ENCODE measurements at places on chromosomes 2 and 18.

- peak; percentile 69 for DNase-seq
Observed at GRCh38 chr2:177242121-177242987, 22.2 kb downstream of the NFE2L2 start.

DNA sequence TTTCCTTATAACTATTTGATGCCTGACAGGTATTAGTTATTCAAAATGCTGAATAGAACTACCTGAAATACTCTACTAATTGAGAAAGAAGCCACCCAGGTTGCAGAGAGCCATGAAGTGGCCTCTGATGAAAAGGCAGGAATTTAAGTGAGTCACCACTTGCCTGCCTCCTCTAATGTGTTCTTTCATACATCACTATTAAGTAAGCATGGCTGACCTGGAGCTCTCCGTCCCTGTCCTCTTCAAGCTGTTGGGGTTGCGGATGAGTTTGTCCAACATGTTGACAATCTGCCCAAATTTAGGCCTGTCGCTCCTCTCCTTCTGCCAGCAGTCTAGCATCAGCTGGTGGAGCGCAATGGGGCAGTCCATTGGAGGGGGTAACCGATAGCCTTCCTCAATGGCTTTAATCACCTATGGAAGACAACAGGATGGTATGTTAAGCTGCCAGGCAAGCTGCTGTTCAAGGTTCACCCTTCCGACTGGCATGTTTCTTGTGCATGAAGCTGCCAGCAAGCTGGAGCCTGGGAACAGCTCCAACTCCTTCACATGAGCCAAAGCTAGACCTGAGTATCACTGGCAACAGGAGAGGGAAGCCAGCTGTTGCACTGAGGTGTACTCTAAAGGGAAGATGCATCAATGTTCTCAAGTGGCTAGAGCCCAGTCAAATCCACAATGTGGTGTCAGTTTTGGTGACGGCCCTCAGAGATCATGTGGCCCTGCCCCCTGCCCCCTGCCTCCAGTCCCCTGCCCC is 142.2 kb downstream of the EPHA4 start:
- peak; percentile 84 for DNase-seq

DNA sequence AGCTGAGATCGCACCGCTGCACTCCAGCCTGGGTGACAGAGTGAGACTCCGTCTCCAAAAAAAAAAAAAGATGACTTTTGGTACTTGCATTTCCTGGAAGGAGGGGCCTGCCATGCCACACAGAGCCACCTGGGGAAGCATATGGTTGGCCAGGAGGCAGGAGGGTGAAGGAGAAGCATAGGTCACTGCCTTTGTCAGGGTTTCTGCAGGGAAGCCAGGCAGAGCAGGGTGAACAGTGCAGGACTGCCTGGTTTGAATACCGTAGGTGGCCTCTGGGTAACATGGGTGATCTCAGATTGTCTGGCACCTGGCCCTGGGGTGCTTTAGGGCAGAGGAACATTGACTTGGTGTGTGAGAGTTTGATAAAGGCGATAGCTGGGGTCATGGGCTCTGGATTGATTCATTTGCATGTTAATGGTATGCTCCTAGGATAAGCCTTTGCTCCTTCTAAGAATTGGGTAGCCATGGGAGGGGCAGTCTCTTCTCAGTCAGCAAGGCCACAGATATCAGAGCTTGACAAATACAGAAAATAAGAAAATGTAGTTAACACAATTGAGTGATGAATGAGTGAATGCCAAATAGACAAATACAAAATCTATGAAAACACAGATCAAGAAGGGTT is 124.0 kb upstream of the SEC11C start:
- no peak for DNase-seq

DNA sequence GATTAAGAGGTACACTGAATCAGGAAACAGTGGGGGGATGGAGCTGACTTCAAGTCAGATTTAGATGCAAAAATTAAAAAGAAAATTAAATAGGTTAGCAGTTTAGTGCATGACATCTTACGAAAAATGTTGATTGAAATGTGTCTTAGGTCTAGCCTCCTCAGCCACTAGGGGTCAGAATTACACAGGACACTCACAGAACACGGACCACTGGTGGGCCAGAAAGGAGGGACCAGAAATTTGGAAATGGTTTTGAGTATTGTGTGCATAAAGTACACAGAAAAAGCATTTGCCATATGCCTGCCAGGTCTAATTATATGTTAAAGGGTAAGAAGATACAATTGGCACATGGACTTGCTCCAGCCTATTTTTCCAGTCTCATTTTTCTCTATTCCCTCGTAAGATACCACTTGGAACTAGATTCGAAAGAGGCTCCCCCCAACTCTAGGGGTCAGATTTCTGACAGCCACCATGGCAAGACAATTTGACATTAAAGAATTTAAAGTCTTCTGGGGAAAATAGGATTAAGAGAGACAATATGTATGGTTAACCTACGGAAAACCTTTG is 550.2 kb upstream of the SETBP1 start:
- DNase-seq = peak; percentile 22

- DNase-seq = no peak
Observed at GRCh38 chr2:235659767-235660322, 166.0 kb downstream of the AGAP1 start.

GRCh38 chr2:207448006-207448405 is 81.8 kb upstream of the CREB1 start:
- DNase-seq = no peak

DNA sequence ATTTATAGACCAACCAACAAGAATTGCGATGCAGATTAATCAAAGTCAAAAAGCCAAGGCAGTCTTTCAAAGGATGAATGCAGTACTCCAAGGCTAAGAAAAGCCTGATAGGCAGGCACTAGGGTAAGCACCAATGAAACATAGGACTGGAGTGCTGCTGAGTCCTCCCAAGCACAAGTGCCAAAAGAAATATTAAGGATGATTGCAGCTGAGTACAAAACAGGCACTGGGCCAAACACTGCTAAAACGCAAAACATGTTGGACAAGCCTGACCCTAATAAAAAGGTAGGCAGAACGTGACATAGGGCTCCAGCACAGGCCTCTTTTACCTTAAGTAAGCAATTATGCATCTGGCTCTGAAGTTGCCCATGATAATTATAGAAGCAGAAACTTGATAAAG is 160.1 kb upstream of the LRP1B start:
- no peak for DNase-seq

DNA sequence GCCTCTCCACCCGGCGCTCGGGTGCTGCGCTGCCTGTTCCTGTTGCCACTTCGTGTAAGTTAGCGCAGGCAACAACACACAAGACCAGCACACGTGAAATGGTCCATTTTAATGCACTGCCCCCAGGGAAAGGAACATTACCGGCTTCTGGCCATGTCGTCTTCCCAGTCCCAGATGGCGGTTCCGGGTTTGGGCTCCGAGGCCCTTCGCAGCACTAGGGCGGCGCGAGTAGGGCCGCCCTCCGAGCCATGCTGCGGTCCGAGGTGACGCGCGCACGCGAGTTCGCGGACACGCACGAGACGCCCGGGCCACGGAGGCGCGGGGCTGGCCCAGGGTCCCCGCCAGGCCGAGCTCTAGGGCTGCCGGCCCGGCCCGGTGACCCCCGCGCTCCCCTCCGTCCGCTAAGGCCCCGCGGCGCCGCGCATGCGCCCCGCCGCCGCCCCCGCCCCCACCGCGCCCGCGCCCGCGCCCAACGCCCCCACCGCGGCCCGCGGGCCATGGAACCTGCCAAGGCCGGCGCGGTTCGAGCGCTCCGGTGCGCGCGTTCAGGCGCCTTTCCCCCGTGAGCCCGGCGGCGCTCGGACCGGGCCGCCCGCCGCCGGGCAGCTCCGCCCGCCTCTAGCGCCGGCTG is 367 bp upstream of the ZNF236 start:
- DNase-seq = no peak

DNA sequence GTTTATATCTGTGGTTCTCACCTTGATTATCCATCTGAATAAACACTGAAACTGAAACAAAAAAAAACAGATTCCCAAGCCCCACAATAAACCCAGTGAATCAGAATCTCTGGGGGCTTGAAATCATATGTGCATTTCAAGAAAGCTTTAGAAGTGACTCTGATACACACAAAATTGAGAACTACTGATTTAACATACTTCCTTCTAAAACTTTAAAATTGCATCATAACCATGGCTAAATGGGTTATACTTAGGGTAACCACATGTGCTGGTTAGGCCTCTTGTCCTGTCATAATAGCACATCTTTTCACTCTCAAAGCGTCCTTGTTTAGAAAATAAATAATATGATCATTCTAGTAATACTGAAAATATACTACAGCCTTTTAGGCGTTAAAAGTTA is 100.9 kb downstream of the ATAD2B start:
- no peak for DNase-seq

DNA sequence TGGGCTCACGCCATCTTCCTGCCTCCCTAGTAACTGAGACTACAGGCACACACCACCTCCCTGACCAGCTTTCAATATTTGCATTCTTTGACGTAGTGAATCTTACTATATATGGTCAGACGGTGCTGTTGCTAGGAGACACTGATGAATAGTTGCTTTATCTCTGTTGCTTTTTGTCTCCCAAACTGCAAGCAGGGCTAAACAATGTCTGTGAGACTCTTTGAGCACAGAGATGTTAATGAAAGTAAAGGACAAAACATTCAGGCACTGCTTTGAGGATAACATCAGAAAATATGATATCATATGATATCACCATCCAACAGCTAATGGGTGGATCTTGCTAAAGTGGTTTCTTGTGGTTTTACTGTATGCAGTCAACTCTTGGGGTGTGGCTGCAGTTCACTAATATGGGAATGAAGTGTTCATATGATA is 43.0 kb downstream of the EMILIN2 start:
- no peak for DNase-seq

GRCh38 chr2:206115026-206115578 is 29.1 kb upstream of the INO80D start:
- no peak for DNase-seq

DNA sequence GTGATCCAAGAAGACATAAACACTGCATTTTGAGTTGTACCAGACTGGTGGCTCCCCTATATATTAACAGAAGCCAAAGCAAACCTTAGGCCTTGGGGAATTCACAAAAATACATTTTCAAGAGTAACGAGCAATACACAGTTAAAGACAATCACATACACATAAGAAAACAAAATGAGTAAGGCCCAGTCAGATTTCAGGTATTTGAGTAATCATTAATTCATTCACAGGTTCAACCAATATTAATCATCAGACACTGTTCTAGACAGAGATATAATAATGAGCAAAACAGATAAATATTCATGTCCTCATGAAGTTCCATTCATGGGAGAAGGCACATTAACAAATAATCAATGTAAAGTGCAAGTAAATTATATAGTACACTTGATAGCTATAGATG is 9.6 kb downstream of the STPG4 start:
- no peak for DNase-seq

GRCh38 chr2:241381872-241382271 is 25.8 kb downstream of the FARP2 start:
- DNase-seq = no peak

- DNase-seq = no peak
Observed at GRCh38 chr2:55247025-55247424, 14.5 kb downstream of the RPS27A start.

DNA sequence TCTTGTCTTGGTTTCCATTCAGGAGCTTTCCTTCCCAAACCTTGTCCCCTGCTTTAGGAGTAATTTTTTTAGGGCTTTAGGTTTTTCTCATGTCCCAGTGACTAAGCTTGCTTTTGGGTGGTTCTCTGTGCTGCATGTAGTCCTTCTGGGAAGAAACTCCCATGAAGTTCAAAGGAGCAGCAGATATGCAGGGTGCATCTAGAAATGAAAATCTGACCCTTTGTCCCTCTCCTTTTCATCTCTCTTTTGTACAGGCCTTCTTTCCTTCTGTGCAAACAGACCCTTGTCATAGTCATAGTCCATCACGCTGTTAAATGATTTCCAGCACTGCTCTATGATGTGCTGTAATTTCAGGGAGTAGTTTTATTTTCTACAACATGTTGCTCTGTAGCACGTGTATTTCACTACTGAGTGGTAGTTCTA is 20.4 kb downstream of the FMNL2 start:
- no peak for DNase-seq

GRCh38 chr2:133657591-133657990 is 89.3 kb upstream of the NCKAP5 start:
- no peak for DNase-seq

DNA sequence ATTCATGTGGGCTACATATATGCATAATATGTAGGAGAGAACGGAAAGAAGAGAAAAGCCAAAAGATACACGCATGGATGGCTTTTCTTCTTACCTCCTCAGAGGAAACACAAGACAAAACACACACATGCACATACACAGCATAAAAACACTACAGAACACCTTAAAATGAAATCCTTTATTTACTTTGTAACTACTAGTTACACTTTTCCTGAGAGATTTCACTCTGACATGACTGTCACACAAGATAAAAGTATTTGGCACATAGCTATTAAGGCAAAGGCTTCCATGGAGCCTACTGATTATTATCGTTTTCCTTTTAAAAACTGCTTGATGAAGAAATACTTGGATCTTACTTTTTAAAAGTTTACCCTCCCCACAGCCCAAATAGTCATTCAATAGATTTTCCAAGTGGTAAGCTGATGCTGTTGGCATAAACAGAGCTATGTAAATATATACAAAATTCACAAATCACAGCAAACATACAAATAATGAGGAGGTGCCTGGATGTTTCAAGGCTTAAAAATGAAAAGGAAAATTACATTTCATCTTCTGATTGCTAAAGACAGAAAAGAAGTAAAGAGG is 8.6 kb downstream of the ZEB2 start:
- no peak for DNase-seq

DNA sequence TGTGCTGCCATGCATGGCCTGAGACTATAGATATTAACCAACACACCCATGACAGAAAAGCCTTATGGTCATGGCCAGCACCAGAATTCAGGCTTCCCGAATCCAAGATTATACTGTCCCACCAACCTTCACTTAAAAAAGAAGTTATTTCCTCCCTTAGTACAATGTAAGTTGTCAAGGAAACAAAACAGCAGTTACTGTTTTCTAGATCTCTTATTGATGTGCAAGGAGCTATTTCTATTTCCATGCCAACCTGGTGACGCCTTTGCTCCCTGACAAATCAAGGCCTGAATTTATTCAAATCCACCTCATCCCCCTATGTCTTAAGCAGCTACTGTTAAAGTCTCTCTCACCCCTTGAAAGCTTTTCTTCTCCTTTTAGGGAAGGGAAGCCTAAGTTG is 249.3 kb downstream of the ZNF521 start:
- no peak for DNase-seq

DNA sequence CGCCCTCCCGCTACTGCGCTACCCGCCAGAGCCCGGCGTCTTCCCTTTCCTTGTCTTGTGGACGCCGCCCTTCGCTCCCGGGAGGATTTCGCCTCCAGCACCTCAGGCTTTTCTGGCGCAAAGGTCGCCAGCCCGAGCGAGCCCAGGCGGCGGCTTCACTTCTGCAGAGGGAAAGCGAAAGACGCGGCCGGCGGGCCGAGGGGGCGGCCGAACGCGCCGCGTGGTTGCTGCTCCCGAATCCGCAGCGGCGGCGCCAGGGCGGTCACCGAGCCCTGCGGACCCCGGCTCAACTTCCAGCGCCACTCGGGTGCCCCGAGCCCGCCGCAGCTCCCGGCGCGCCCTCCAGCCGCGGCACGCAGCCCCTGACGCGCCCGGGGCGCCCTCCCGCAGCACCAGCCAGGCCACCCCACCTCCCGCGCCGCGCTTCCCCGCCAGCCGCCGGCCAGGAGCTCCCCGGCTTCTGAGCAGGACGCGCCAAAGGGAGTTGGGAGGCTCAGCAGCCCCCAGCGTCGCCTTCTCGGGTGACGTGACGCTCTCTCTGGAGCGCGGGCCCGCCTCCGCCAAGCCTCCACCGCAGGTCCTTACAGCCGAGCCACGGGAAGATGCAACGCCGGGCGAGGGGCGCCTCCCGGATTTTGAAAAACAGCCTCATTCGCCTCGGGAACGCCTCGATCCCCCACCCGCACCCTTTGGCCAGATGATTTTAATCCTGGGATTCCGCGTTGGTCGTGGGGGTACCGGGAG is 84.9 kb upstream of the EPB41L3 start:
- no peak for DNase-seq

GRCh38 chr2:3170792-3171455 is 206.7 kb downstream of the EIPR1 start:
- no peak for DNase-seq

All from NCI-H2029 (cell line).